ENCODE measurements at places on chromosomes 7 and 10. TPM values are rescaled to one million over a fixed set of nuclear protein-coding genes. Genes with fewer than 3 reads are reported as not detected.

Gene SEC23IP
- total RNA-seq = 51.2 TPM

Gene CTAGE15
- total RNA-seq = not detected

Gene RET
- 0.27 TPM for total RNA-seq

Gene FAM25C
- total RNA-seq = not detected

Gene FGFBP3
- 1.2 TPM for total RNA-seq

Gene AUTS2
- total RNA-seq = 33.4 TPM

Gene SKIDA1
- total RNA-seq = 0.90 TPM

Gene HMX2
- not detected for total RNA-seq

Gene VIM
- 12,680 TPM for total RNA-seq

Gene MYO3A
- not detected for total RNA-seq

Gene AGAP9
- total RNA-seq = 4.2 TPM

Gene WNT8B
- total RNA-seq = not detected

Gene FKBP6
- not detected for total RNA-seq

Gene FAM221A
- 1.4 TPM for total RNA-seq

Gene CFAP70
- 1.4 TPM for total RNA-seq

Gene SEC24C
- total RNA-seq = 45.2 TPM

Gene SPDYE2B
- total RNA-seq = 0.16 TPM

Gene TRAPPC14
- total RNA-seq = 3.5 TPM

Gene TRIM56
- 10.0 TPM for total RNA-seq

Gene ERVW-1
- total RNA-seq = not detected

Gene NAT16
- total RNA-seq = not detected

Gene DNA2
- 15.2 TPM for total RNA-seq

Gene CPA2
- not detected for total RNA-seq
